T follicular helper cell (primary cell): ENCODE measurements at places on chromosomes 1 and 21.

GRCh38 chr1:89901957-89902669 is 81.3 kb downstream of the LRRC8D start:
- DNase-seq, result no peak

- no peak for DNase-seq
Measured at GRCh38 chr1:182629499-182630096, 25.4 kb upstream of the RGS16 start.

GRCh38 chr1:10734375-10734774 is 62.1 kb downstream of the CASZ1 start:
- no peak for DNase-seq

DNA sequence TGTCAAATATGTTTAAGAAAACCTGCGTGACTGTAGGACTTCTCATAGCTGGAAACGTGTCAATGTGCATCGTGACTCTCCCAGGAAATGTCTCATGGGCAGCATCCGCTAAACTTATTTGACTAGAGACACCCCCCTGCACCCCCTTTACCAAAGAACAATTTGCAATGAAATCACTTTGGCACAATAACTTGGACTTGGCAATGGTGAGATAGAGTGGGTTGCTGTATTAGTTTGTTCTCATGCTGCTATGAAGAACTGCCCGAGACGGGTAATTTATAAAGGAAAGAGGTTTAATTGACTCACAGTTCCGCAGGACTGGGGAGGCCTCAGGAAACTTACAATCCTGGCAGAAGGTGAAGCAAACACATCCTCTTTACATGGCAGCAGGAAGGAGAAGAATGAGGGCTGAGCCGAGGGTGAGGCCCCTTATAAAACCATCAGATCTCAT is 13.8 kb downstream of the CLDN14 start:
- DNase-seq, result no peak

- no peak for DNase-seq
Measured at GRCh38 chr1:177977141-177977540, 7.3 kb upstream of the SEC16B start.

- DNase-seq, result no peak
Measured at GRCh38 chr1:29786791-29787732, 550.7 kb downstream of the PTPRU start.

- no peak for DNase-seq
Measured at GRCh38 chr21:28699596-28700259, 292.9 kb downstream of the LTN1 start.

GRCh38 chr1:38926091-38926490 is 15.5 kb downstream of the RHBDL2 start:
- no peak for DNase-seq

GRCh38 chr1:93427656-93428055 is 20.3 kb upstream of the FNBP1L start:
- no peak for DNase-seq

- DNase-seq, result no peak
Measured at GRCh38 chr1:54221867-54222484, 22.0 kb downstream of the MRPL37 start.

GRCh38 chr1:89649783-89650182 is 16.9 kb downstream of the LRRC8C start:
- DNase-seq, result no peak

- no peak for DNase-seq
Measured at GRCh38 chr21:39105836-39106235, 77.4 kb downstream of the PSMG1 start.

DNA sequence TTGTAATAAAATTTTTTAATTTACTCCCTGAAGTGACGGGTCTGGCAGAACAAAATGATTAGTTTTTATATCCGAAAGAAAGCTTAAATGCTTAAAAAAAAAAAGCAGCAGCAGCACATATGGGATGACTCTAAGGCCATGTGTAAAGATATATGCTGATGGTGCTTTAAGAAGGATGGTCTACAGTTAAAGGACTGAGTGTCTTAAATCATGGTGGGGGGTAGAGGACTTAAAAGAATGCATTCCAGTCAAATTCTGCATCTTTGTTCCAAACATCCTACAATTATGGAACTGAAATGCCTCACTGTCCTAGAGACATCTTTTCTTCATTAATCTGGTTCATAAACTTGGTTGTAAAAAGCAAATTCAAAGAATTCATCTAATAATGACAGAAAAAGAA is 7.0 kb downstream of the KDM5B start:
- no peak for DNase-seq

DNA sequence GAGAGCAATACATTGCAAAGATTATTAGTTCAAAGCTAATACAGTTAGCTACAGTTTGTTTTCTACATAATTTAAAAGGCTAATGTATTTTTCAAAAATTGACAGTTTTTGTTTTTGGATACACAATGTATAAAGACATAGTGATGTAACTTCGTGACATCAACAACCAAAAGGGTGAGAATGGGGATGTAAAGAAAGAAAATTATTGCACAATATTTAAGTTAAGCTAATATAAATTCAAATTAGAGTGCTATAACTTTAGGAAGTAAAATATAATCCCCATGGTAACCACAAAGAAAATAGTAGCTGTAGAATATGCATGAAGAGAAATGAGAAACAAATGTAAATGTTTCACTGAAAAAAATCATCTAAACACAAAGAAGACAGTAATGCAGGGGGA is 334.4 kb upstream of the DEPDC1 start:
- no peak for DNase-seq

- no peak for DNase-seq
Measured at GRCh38 chr1:176568185-176568584, 105.2 kb downstream of the PAPPA2 start.

GRCh38 chr1:175900171-175900570 is 156.8 kb upstream of the TNR start:
- no peak for DNase-seq

DNA sequence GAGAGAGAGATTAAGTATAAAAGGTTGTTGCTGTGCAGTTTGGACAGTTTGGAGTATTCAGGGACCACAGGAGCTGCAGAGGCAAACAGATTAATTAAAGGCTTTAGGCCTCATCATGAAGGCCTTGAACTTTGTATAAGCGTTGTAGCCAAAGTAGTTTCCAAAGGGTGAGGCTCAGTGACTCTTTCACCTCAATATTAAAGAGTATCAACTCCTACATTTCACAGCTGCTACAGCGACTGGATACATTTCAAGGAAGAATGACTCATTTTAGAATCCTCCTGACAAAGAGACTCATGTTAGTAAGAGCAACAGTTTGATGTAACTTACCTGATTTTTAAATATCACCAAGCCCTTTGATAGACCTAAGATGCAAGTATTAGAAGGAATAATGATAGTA is 355.5 kb downstream of the HLX start:
- DNase-seq, result no peak
